Gastrocnemius medialis (tissue), 4 donors: ENCODE measurements at places on chromosomes 16 and 17. TPM values are rescaled to one million over a fixed set of nuclear protein-coding genes. Genes with fewer than 3 reads are reported as not detected.

Gene CACNG3
- total RNA-seq, result not detected

Gene RNF157
- total RNA-seq, result 89.8 TPM

Gene SLC6A4
- total RNA-seq, result not detected

Gene RRAD
- 1,191 TPM for total RNA-seq

Gene CEP131
- 6.7 TPM for total RNA-seq
